ENCODE measurements at places on chromosomes 1 and 21. TPM values are rescaled to one million over a fixed set of nuclear protein-coding genes. Genes with fewer than 3 reads are reported as not detected.

BACE2 gene
- 2.4 TPM for total RNA-seq

LAPTM5 gene
- total RNA-seq, result 326 TPM

ILDR2 gene
- 7.4 TPM for total RNA-seq

TIE1 gene
- 0.55 TPM for total RNA-seq

HSPA6 gene
- total RNA-seq, result 1.1 TPM

ERICH3 gene
- total RNA-seq, result 0.05 TPM
